ENCODE measurements at places on chromosomes 5 and 9.
A peak's percentile ranks its signal among the peaks of the same experiment; 100 is the strongest.

DNA sequence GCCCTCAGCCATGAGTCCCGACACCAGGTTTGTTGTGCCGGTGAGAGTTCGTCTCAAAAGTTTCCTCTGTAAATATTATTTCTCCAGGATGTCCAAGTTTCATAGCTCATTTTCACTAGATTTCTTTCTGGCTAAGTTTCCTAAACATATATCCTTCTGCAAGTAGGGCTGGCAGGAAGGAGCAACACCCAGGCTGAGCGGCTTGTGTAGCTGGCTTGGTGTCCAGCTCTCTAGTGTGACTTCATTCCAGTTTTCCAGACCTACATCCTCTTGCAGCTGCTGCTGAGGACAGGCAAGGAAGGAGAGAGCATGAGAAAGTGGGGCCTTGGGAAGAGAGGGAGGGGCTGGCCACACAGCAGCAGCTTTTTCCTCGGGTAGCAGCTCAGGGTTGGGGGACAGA is 80.3 kb downstream of the FGF1 start:
- no peak for DNase-seq

- DNase-seq, result peak; percentile 2
These were observed 94.0 kb downstream of the ACTL7B start for GRCh38 chr9:108761655-108762347.

- no peak for DNase-seq
These were observed 28.3 kb downstream of the ARHGEF28 start for GRCh38 chr5:73654171-73654811.

GRCh38 chr9:38224941-38225340 is 155.9 kb upstream of the SHB start:
- no peak for DNase-seq

DNA sequence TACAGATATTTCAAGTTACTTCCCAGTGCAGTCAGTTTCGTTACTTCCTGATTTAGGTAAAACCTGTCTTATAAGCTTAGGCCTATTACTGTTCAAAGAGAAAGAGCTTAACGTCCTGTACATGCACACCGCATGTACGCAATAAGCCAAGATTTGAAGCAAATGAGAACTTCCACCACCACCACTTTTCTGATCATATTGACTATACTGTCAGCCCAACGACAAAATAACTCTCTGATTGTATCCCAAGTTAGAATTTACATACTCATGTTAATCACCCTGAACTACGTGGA is 5.1 kb downstream of the NFIB start:
- DNase-seq, result no peak

DNA sequence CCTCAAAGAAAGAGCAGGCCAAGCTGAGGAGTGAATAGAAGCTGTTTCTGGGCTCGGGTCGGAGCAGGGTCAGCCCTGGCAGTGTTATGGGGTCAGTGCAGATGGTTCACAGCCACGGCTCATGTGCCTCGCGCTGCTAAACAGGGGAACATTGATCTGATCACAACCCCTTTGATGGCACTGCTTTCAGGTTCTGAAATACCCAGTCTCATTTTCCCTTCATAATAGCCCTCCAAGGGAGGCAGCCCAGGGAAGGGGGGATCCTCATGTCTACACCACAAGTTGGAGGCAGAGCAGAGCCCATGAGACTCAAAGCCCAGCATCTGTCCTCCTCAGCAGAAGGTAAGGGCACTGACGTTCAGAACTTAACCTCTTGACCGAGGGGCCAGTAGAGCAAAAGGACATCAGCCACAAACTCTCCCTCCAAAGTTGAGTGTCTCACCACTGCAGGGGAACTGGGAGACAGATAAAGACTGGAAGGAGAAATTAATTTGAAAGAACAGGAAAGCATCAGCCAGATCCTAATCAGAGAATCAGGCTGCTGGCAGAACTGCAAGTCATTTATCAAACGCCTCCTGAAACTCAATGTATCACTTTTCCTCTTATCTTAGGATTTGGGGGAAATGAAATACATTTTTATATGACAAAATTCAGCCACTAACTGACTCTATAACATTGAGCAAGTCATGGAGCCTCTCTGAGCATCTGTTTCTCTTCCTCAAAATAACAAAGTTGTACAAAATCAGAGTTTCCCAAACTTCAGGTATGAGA is 110.6 kb downstream of the SH3TC2 start:
- DNase-seq, result no peak

DNA sequence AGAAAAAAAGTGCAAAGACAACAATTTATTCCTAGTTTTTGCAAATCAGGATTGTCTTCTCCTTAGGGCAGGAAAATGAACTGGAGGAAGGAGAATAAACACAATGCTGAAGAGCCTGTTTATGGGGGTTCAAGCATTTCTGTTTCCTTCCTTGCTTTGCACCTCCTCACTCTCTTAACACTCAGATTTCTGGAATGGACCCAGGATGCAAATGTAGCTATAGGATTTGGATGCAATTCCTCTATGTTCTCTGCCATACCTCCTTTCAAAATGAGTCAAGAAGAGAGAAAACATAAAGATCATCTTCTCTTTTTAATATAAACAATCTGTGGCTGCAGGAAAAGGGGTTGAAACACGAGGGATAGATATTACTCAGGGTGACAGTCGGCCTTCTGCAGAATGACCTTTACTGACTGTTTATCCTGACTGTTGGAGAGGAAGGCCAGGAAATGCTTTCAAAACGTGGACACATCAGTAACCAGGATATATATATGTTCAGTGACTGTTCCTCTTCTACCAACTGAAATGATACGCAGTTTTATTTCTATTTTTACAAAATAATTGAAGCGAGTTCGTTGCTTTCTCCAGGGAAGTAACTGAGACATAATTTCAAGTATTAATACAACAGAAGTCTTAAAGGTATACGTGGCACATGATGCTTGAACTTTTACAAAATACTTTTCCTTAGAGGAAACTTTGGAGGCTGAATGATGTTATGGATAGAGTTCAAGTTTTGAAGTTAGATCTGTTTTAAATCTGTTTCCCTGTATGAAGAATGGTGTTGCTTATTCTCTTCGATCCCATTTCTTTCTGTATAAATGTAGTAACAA is 44.4 kb downstream of the ACTBL2 start:
- DNase-seq, result no peak

DNA sequence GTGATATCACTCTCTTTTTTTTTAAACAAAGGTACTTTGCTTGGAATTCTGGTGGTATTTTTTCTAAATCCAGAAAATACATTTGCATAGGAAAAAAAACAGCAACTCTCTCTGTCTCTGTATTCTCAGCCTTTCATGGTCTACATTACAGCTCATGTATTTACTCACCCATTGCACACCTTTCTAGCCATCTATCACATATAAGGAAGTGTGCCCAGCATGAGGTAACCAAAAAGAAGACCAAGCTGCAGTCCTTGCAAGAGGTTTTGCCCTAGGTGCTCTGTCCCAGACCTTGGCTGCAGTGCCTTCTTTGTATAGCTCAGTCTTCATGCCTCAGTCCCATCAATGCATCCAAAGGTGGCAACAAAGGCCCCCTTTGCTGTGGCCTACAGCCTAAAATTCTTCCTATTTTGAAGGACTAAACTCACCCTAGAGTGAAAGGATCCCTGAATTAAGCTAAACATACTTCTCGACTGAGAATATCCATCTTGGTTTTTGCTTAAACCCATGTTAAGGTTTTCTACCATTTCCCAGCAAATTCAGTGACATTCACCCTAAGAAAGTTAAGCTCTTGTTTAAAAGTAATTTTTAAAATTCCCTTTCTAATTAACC is 446.4 kb downstream of the KIF4B start:
- DNase-seq, result no peak

- DNase-seq, result no peak
These were observed 11.6 kb downstream of the SRD5A1 start for GRCh38 chr5:6644794-6645241.

DNA sequence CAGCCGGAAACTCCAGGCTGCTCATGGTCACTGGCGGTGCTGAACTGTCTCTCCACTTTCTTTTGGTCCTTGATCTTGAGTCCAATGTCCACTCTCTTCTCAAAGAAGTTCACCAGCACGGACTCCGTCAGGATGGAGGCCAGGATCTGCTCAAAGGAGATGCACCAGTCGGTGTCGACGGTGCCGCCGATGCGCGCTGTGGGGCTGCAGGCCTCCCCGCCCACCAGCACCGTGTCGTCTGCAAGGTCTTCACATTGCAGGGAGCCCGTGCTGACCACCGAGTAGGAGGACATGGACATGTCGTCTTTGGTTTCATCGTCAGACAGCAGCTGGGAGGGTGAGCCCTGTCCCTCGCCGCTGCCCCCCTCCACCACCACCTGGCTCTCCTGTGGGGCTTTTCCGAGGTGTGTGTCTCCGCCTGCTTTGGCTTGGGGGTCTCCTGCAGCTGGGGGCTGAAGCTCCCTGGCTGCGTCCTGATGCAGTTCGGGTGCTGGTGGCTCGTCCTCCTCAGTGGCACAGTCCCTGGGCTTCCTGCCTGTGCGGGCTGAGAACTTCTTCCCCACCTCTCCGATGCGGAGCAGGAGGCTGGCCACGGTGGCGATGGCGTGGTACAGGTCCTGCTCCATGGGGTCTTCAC is 5.0 kb upstream of the MRNIP start:
- no peak for DNase-seq

GRCh38 chr9:4464911-4465513 is 25.3 kb upstream of the SLC1A1 start:
- DNase-seq, result no peak

DNA sequence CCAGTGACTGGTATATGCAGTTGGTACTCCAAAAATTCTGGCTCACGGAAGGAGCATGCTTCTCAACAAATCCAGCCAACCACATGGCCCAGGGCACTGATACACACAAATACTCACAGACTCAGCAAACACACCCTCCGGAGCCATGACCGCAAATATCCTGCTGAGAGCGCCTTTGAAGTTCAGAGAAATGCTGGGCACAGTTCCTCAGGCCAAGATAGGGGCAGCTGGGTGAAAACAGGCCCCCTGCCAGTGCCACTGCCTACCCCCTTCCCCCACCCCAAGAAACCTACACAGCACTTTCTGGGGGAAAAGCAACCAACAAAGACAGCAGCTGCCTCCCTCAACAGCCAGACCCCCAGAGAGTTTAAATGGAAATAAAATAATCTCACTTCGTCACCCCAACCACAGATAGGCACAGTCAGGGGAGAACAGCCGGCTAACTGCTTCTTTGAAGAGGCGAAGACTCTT is 120.0 kb downstream of the C5orf15 start:
- no peak for DNase-seq

Data from stimulated activated CD4-positive, alpha-beta T cell treated with anti-CD3 and anti-CD28 coated beads, Interleukin-4, amount 100 ng/mL, for 48 hours (primary cell).